ENCODE measurements at places on chromosomes 11 and 22.

DNA sequence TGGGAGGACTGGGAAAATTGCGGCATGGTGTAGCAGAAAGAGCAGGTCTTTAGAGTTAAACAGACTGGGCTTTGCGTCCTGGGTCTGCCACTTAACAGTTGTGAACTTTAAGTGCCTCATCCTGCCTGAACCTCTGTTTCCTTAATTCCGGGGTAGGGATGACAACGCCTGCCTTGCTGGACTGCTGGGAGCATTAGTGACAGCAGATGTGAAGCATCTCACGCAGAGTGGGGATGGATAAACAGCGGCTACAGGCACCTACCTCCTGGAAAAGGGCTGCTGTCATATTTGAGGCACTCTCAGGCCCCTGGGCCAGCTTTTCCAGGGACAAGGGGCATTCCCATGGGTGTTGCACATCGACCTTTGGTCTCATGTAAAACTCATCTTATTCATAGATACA lies 572.2 kb downstream of the TBC1D22A start:
- no peak for DNase-seq

DNA sequence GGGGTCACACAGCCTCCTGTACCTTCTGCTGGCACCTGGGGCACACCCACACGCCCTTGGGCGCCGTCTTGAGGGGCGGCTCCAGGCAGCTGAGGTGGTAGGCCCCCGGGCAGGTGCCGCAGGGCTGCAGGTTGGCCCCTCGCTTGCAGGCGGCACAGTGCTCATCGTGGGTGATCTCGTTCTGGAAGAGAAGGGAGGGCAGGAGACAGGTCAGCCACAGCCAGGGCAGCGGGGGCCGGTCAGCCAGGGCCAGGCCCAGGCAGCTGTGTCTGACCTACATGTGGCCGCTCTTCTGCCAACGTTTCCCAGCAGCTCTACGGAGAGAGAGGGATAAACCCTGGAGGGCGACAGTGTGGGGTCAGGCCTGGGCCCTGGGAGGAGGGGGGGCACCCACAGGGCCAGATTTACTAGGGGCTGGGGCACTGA lies 121.9 kb downstream of the PHF21B start:
- no peak for DNase-seq

GRCh38 chr11:85939099-85940015 lies 84.2 kb downstream of the CCDC83 start:
- DNase-seq = no peak

- no peak for DNase-seq
Measured at GRCh38 chr11:125239585-125240560, 75.3 kb downstream of the PKNOX2 start.

DNA sequence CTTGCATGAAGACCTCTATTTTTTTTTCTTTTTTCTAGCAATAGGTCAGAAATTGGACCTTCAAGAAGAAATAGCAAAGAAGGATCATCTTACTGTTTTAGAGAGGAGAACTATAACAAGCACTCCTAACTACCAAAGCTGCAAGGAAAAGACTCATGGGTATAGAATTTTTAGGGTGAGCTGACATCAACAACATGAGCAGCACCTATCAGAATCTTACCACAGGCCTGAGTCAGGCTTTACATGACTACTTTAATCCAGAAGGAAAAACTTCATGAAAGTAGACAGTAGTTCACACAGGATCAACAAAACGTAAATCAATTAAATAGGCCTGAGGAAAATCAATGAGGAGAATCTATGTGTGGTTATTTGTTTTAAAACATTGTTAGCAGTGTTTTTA lies 130.5 kb downstream of the FAM76B start:
- no peak for DNase-seq

- DNase-seq = no peak
Measured at GRCh38 chr22:16917144-16918003, 90.6 kb downstream of the GAB4 start.

- DNase-seq = no peak
Measured at GRCh38 chr11:96098511-96099241, 174.8 kb upstream of the MTMR2 start.

GRCh38 chr11:111001081-111001430 lies 244.5 kb upstream of the POU2AF2 start:
- no peak for DNase-seq

- no peak for DNase-seq
Measured at GRCh38 chr11:107707807-107708206, 4.0 kb downstream of the SLN start.

GRCh38 chr11:84061726-84062125 lies 775.6 kb upstream of the CCDC90B start:
- no peak for DNase-seq

GRCh38 chr11:115502636-115503082 lies 1.6 kb downstream of the CADM1 start:
- no peak for DNase-seq

- no peak for DNase-seq
Measured at GRCh38 chr11:123480290-123480815, 50.3 kb downstream of the GRAMD1B start.

DNA sequence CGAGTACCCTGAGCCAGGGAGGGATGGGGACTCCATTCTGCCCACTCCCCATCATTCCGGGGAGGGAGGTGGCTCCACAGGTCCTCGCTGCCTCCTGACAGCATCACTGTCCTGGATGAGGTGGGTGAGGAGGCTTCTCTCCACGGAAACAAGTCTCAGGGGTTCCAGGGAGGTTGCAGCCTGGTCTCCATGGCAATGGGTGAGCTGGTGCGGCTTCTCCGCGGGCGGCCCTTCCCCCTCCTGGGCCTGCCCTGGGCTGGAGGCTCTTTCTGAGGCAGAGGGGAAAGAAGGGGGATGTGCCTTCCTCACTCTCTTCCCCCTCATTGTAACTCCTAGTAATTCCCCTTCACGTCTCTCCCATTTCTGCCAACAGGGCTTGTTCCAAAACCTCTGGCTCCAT lies 37.1 kb upstream of the PARVG start:
- DNase-seq = no peak

DNA sequence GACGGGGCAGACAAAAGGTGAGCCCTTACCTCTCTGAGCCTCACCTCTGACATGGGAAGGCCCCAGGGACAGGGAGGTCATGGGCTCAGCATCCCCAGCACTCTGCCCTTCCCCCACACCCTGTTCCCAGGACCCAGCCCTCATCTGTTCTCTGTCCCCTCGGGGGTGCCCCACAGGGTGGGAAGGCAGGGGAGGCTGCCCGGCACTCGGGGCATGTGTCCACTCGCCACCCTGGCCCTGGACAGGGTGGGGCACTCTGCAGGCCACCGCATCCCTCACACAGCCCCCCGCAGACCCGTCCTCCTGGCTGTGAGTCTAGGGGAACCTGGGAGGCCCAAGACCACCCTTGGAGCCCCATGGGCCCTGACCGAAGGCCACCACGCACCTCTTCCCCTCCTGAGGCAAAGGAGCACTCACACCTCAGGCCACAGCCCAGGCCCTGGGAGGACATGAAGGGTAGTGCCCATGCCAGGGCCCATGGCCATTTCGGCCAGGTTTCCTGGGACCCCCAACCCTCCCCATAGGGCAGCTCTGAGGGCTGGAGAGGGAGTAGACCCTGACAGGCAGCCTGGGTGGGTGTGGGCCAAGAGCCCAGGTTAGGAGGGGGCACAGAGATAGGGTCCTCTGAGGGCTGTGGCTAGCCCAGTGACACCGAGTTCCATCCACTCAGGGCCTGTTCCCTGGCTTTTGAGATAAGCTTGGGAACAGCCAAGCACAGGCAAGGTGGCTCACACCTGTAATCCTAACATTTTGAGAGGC lies 193.1 kb downstream of the IGLL1 start:
- DNase-seq = no peak

DNA sequence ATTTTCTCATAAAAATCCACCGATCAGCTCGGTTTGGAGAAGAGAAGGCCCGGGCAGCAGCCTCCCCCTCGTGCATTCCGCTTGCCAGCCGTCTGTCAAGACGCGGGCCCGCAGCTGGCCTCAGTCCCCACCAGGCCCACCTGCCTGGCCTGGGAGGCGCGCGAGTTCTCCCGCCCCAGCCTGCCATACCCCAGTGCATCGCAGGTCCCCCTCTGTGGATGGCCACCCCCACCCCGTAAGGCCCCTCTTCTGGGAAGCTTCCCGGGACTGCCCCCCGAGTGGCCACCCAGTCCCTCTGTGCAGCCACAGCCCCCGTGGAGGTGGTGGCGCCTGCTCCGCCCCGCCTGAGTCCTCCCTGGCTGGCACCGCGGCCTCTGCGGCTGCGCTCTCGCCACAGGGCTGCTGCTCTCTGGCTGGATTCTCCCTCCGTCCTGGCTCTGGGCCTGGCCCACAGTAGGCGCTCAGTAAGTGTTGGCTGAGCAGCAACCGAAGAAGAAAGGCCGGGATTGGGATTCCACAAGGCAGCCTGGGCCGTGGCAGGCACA lies 74.0 kb upstream of the TCF20 start:
- no peak for DNase-seq

- no peak for DNase-seq
Measured at GRCh38 chr11:119752345-119752871, 23.4 kb upstream of the NECTIN1 start.

GRCh38 chr22:43007519-43008102 lies 7.3 kb downstream of the PACSIN2 start:
- no peak for DNase-seq

- DNase-seq = no peak
Measured at GRCh38 chr11:73760135-73760678, 667 bp downstream of the RAB6A start.

GRCh38 chr22:34395370-34395769 lies 475.1 kb upstream of the LARGE1 start:
- no peak for DNase-seq

DNA sequence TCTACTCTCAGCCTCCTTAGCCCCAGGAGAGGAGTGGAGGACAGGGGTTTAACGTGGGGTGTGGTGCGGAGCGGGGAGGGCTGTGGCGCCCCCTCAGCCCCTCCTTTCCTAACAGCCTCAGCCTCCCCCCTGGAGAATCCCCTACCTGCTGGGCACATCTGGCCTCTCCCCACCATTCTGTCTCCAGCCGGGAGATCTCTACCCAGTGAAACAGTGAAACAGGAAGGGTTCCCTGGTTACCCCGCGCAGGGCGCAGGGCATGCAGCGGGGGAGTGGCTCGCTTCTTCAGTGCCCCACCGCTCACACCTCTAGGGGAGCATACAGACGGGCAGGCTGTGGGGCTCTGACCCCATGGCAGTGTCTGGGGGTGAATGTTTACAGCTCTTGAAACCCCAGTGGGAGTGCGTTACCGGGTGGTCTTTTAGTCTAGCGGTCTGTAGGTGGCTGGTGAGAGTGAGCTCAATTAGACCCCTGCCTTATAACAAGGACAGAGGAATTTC lies 54.7 kb upstream of the CCDC188 start:
- no peak for DNase-seq

- no peak for DNase-seq
Measured at GRCh38 chr11:9765320-9766101, 101.6 kb downstream of the SWAP70 start.

DNA sequence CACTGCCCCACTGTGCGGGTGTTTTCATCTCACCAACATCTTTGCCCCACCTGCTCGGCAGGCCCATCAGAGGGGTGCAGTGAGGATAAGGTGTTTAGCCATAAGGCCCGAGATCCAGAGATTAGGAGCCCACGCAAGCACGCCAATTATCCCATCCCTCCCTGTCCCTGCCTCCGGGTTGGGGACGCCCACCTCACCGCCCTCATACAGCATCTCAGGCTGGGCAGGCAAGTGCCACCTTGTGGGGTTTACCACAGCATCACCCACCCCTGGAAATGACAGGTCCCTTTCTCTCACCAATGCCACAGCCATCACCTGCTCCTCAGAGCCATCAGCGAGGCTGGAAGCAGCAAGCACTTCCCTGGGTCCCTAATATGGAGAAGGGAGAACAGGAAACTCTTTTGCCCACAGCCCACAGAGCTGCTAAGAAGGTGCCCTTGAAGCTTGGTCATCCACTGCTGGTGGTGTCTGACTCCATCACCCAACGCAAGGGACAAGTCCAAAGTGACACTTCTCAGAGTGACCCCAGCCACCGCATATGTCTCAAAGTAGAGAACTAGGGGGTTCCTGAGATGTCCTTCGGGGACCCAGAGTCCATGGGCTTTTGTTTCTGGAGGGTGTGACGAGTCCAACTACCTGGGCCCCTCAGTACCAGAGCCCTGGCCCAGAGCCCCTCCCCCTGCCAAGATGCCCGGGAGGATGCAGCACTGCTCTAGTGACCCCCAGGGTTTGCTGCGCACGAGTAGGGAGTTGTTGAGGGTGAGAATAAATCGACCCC lies 15.8 kb downstream of the VPS37C start:
- no peak for DNase-seq

Measured in activated naive CD8-positive, alpha-beta T cell treated with anti-CD3 and anti-CD28 coated beads, Interleukin-2, amount 50 U/mL, for 16 hours (primary cell).